ENCODE measurements at places on chromosomes 3 and 15.

GRCh38 chr15:87829332-87830050 lies 427.0 kb downstream of the NTRK3 start:
- DNase-seq, result no peak

- no peak for DNase-seq
Measured at GRCh38 chr15:56919609-56920366, 1.3 kb downstream of the TCF12 start.

DNA sequence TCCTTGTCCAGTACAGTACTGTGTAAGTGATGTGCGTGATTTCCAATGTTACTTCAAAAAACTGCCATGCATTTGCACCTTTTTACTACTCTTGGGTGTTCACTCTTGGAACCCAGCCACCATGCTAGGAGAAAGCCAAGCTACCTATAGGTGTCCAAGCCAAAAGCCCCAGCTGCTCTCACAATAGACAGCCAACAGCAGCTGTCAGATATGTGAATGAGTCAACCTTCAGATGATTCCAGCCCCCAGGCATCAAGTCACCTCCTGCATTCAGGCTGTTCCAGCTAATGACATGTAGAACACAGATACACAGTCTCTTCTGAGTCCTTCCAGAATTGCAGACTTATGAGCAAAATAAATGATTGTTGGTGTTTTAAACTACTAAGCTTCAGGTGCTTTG lies 417.7 kb upstream of the TGFBR2 start:
- DNase-seq, result no peak

- DNase-seq, result no peak
Measured at GRCh38 chr3:56790016-56790821, 11.5 kb downstream of the ARHGEF3 start.

DNA sequence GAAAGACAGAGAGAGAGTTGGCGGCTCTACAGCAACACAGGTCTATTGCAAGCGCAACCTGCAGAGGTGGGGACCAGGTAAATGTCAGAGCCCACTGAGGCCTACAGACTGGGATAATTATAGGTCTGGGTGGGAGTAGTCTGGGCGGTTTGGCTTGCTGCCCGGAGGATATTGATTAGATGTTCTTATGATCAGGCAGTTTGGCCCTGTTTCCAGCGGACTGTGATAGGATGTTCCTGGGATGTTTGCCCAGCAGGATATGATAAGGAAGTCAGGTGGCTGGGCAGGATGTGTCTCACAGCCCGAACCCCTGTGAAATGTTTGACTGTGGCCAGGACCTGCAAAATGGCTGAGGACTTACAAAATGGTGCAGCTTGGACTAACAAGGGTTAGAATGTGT lies 364.9 kb downstream of the NAALADL2 start:
- DNase-seq, result no peak
